Skeletal muscle cell (primary cell): ENCODE measurements at places on chromosomes 3 and 15.

- no peak for DNase-seq
Observed at GRCh38 chr3:125374501-125374995, 577 bp downstream of the ZNF148 start.

- DNase-seq, result no peak
Observed at GRCh38 chr15:45903283-45903682, 268.5 kb downstream of the SQOR start.

DNA sequence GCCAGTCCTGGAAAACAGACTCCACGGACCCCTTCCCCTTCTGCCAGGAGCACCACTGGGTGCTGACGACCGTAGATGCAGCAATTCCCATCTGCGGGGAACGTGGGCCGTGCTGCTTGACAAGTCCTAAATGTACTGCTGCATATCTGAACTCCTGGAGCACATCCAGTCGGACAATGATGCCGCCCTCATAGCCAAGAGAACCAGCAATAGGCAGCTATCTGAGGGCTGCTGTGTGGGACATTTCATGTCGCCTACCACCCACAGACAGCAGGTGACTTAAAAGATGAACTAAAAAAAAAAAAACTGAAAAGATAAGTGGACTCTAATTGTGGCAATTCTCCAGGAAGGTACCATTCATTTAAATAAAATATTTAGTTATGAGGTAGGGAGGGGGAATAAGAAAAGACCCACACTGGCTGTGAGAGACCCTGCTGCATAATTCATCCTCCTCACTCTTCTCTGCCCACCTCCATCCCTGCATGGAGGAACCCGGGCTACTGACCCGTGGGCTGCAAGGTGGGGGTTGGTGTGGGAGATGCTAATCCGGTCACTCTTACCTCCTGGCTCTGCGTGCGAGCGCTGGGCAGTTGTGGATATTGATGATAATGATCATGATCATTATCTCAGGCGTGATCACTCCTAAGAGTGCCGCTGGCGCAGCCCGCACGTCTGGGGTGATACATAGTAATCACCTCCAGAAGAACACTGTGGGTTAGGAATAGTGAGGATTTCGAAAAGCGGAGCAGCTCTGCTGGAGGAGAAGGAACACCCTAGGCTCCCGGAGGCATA is 28.3 kb downstream of the ALS2CL start:
- no peak for DNase-seq

GRCh38 chr15:72599855-72600464 is 54.5 kb upstream of the GOLGA6B start:
- DNase-seq, result peak; percentile 24

DNA sequence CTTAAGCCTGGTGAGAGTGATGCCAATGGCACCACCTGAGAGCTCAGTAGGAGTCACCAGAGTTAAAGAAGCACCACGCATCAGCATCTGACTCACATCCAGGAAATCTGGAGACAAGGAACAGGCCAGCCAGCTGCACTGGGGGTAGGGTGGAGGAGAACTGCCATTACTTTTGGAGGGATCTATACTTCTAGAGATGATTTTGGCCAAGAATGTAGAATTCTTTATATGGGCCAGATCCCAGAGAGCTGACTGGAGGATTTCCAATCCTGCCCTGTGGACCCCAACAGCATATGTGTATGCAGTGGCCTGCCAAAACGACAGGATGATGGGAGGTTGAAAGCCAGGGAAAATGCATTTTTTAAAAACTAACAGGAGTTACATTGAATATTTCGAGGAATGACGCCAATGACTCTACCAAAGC is 29.8 kb downstream of the CCR3 start:
- DNase-seq, result no peak

DNA sequence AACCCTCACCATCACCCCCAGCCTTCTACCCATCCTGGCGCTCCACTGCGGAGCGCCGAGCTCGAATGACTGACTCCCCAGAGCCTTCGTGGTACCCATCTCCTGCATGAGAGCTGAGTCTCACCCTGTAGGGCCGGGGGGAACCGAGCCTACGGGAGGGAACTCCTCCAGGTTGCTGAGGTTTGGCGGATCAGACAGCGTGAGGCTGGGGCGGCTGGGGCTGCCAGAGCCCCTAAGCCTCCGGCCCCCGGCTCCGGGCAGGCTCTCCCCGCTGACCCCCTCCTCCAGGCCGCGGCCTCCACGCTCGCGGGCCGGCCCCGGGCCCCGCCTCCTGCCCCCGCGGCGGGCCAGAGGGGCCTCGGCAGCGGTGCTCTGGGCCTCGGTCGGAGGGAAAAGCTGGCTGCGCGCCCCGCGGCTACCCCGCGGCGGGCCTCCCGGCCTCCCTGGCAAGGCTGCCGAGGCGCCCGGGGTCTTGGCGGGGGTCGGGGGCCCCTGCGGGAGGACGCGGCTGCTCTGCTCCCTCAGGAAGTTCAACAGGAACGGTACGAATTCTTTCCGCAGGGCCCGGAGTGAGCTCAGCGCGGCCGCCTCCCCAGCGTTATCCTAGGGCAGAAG is 643 bp downstream of the CDAN1 start:
- DNase-seq, result no peak

GRCh38 chr3:120344349-120344748 is 4.8 kb downstream of the LRRC58 start:
- DNase-seq, result no peak

DNA sequence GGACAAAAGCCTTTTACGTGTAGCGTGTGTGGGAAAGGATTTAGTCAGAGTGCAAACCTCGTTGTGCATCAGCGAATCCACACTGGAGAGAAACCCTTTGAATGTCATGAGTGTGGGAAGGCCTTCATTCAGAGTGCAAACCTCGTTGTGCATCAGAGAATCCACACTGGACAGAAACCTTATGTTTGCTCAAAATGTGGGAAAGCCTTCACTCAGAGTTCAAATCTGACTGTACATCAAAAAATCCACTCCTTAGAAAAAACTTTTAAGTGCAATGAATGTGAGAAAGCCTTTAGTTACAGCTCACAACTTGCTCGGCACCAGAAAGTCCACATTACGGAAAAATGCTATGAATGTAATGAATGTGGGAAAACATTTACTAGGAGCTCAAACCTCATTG is 10.5 kb downstream of the ZNF35 start:
- no peak for DNase-seq

- DNase-seq, result no peak
Observed at GRCh38 chr3:174355505-174355904, 503.6 kb upstream of the NAALADL2 start.

GRCh38 chr3:49013738-49014660 is 4.4 kb downstream of the DALRD3 start:
- no peak for DNase-seq

GRCh38 chr15:91873138-91873536 is 19.6 kb downstream of the SLCO3A1 start:
- no peak for DNase-seq
